ENCODE measurements at places on chromosomes 16 and 17.

- no peak for DNase-seq
Measured at GRCh38 chr17:20128036-20128667, 119.0 kb downstream of the SPECC1 start.

- no peak for DNase-seq
Measured at GRCh38 chr16:16924613-16925012, 545.7 kb downstream of the NPIPA7 start.

DNA sequence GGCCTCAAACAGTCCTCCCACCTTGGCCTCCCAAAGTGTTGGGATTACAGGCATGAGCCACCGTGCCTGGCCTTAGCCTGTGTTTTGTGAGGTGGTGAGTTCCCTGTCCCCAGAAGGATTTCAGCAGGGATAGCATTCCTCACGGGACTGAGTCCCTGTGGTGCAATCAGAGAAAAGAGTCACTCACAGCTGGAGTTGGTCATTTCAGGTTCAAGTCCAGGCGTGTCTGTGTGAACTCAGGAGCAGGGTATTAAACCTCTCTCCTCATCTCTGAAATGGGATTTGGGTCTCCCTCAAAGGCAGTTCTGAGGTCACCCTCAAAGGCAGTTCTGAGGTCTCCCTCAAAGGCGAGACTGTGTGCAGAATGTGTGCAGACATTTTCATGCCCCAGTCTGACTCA lies 28.6 kb downstream of the NPTX1 start:
- no peak for DNase-seq

GRCh38 chr17:20924306-20924705 lies 118.5 kb downstream of the USP22 start:
- DNase-seq, result no peak

- DNase-seq, result no peak
Measured at GRCh38 chr16:31074814-31075183, 577 bp downstream of the ZNF646 start.

- DNase-seq, result peak; percentile 82
Measured at GRCh38 chr16:50702725-50703124, 9.3 kb downstream of the NOD2 start.

DNA sequence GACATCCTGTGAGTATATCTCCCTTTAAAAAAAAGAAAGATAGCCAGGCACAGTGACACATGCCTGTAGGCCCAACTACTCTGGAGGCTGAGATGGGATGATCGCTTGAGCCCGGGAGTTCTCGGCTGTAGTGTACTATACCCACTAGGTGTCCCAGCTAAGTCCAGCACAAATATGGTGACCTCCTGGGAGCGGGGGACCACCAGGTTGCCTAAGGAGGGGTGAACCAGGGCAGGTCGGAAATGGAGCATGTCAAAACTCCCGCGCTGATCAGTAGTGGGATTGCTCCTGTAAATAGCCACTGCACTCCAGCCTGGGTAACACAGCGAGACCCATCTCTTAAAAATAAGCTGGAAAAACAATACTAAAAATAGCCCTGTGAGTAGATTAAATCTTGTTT lies 29.4 kb downstream of the GINS2 start:
- no peak for DNase-seq

DNA sequence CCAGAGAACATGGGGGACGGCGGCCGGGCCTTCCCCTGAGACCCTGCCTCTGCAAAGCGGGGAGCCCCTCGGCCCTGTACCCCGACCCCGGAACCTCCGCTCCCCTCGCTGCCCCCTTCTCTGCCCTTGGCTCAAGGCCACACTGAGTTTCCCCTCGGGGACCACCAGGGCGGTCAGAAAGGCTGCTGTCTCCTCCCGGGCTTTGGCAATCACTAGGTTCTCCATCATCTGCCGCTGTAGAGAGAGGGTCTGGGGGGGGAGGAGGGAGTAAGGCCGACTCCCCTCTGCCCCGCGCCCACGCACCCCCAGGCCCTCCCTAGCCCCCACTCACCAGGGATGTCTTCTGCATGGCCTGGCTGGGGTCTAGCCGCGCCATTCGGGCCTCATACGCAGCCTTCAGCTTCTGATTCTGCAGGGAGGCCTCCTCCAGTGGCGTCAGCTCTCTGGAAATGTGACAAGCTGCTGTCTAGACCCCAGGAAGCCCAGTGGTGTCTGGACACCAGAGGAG lies 8.4 kb downstream of the VPS9D1 start:
- DNase-seq, result no peak

GRCh38 chr17:13665872-13666635 lies 64.3 kb upstream of the HS3ST3A1 start:
- DNase-seq, result no peak

GRCh38 chr17:3905017-3905520 lies 11.2 kb downstream of the P2RX1 start:
- peak; percentile 83 for DNase-seq

DNA sequence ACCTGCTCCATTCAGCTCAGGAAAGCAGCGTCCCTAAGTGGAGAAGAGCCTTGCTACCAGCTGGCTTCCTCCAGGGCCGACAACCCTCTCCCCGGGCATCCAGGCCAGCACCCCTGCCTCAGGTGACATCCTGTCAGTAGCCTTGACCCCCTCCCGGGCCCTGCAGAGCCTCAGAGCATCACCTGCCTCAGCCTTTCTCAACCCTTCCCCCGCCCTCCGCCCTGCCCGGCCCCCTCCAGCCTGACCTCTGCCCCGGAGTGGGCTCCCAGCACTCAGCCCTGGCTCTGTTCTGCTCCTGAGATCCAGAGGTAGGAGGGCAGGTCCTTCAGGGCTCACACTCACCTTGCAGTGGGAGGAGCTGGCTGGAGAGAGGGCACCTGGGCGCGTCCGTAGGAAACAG lies 73.8 kb upstream of the METRNL start:
- DNase-seq, result no peak

DNA sequence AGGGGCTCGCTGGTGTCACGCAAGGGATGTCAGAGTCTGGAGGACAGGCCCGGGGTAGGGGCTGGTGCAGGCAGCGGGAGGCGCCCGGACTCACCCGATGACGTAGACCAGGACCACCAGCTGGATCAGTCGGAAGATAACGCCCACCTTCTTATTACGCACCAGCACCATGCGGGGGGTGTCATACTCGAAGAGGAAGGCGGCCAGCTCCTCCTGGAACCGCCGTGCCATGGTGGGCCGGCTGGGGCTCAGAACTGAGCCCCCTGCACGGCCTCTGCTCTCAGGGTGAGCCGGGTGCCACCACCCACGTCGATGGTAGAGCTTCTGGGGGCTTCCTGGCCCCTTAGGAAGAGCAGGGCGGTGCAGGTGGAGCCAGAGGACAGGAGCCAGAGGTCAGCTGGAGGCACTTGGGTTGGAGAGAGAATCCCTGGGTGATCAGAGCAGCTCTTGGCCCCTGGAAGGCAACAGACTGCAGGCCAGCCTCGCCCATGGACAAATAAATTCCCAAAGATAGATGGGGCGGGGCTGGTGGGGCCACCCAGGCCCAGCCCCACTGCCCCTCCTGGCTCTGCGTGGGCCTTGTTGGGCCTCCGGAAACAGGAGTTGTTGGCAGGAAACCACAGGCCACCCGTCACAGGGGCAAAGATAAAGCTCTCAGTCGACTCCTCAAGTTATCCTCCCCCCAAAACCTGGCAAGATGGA lies at the start of gene P2RX1:
Gene P2RX1, minus strand, starts transcription at position 471 of the 702 bp plus-strand sequence. Its CDS starts 240 bp downstream, at position 231.
- no peak for DNase-seq

Data from NCI-H2171 (cell line).